ENCODE measurements at places on chromosomes 4 and X.

GRCh38 chrX:24494647-24495075, 29.6 kb downstream of the PDK3 start:
- DNase-seq: no peak

- DNase-seq: no peak
Measured at GRCh38 chrX:1673337-1673736, 58.5 kb downstream of the ASMT start.

- no peak for DNase-seq
Measured at GRCh38 chr4:147570616-147571015, 46.6 kb upstream of the TMEM184C start.

DNA sequence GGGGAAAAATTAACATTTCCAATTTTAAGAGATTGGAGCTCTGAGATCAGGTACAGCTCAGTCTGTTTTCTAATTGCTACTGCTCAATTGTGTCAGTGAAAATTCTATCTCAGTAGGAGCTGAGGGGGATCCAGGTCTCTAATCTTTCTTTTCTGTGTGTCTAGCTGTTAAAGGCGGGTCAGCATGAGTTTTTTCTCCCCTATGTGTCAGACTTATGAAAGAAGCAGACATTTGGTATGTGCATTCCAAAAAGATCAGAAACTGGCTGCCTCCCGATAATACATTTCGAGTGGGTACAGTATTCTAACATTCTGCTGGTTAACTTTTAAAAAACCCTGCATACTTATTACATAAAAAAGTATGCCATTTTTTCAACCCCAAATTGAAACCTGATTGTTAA, 72.4 kb downstream of the PCDH7 start:
- DNase-seq: no peak

- DNase-seq: no peak
Measured at GRCh38 chr4:17187003-17187402, 288.6 kb upstream of the LDB2 start.

- no peak for DNase-seq
Measured at GRCh38 chr4:38132107-38132673, 172.0 kb downstream of the PTTG2 start.

- DNase-seq: no peak
Measured at GRCh38 chr4:55330241-55330640, 15.8 kb upstream of the SRD5A3 start.

All from NCI-H524 treated with DMSO at 0.1 percent for 48 hours (cell line).